Activated CD4-positive, alpha-beta T cell treated with anti-CD3 and anti-CD28 coated beads, Interleukin-2, amount 10 ng/mL, durations not matched to agents 7 days and 5 days (primary cell): ENCODE measurements at places on chromosomes 1 and 21.

DNA sequence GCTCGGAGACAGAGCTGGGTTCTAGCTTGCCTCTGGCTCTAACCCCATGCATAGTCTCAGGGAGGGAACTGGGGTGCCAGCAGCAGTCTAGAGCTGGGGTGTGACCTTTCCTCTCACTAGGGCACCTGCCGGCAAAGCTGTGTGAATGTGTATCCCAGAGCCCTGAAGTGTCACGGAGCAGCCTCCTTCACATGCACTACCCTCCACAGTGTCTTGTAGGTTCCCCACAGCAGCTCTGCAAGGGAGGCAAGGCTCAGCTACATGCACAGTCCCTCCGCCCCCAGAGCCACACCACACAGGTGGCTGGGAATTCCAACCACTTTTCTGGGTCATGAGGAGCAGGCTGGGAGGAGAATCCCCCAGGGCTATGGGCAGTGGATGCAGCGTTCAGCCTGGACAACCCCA lies 7.7 kb upstream of the HPCA start:
- no peak for DNase-seq

- DNase-seq = peak; percentile 64
Observed at GRCh38 chr1:21508580-21509350, 458 bp upstream of the ALPL start.

DNA sequence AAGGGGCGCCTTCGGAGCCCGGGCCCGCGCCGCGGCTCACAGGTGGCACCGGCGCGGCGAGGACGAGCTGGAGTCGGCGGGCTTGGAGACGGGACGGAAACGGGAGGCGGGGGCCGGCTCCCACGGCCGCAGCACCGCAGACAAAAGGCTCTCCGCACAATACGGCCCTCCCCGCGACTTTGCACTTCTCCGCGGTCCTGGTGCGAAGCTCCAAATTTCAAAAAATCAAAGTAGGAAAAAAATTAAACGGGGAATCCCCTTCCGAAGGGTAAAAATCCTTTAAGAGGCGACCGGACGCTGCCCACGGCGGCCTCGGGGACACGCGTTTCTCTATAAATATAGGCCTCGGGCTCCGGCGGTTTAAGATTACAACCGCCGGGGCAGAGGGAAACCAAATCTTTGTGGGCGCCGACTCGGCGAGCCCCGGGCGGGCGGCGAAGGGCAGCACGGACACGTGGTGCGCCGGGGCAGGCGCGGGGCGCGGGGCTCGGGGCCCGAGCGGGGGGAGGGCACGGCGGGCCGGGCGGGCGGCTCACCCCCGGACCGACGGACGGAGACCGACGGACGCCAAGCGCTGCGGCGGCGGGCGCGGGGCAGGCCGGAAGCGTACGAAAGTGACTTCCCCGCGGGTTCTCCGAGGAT lies 453 bp downstream of the PABPC4 start:
- DNase-seq = peak; percentile 34

DNA sequence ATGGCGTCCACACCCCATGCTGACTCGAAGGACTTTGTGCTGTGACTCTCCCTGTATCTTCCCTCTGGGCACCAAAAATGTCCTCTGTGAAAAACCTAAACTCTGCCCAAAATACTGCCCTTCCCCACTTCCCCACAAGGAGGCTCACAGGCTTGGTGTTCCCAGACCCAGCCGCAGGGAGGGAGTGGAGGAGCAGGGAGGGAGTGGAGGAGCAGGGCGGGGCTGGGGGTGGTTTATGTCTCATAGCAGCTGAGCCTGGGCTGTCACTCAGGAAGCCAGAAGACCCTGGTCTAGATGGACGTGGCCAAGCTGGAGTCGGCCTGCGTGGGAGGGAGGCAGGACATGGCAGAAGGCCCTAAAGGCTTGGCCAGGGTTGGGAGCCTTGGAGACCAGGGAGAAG lies 461.7 kb downstream of the PTPRU start:
- DNase-seq = no peak

DNA sequence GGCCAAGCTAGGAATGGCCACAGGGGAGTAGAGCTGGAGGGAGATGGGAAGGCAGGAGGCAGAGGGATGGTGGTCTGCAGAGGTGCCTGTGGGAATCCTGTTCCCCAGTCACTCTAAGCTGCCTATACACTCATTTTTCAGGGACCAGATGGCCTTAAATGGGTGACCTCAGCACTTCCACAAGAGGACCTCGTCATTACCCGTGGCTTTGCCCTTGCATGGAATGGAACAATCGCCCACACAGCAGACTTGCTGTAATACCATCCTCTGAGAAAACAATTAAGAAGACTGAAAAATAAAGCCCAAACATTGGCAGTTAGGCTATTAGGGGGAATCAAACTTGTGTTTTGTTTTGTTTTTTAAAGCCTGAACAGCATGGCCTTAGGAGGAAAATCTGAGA lies 12.9 kb upstream of the TNN start:
- no peak for DNase-seq

GRCh38 chr1:223652436-223652941 lies 13.0 kb downstream of the CAPN8 start:
- DNase-seq = no peak

GRCh38 chr1:34839526-34840305 lies 19.8 kb downstream of the SMIM12 start:
- DNase-seq = no peak

DNA sequence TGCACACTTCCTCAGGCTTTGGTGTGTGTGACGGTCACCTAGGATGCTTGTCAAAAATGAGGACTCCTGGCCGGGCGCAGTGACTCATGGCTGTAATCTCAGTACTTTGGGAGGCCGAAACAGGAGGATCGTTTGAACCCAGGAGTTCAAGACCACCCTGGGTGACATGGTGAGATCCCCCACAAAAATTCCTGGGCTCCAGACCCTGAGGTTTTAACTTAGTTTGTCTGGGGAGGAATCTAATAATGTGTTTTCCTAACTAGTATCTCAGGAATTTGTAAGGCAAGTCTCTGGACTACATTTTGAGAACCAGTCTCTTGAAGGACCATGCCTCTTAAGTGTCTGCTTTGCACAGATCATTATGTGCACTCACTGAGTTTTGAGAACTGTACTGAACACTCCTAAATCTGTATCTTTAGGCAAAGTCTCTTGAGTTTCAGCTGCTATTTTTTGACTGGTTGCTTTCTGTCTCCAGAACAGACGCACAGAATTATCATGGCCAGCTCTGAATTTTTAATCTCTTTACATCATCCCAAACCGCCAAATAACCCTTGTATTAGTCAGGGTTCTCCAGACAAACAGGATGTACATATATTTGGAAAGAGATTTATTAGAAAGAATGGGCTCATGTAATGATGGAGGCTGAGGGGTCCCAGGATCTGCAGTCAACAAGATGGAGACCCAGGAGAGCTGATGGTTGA lies 45.5 kb upstream of the VANGL1 start:
- DNase-seq = no peak

DNA sequence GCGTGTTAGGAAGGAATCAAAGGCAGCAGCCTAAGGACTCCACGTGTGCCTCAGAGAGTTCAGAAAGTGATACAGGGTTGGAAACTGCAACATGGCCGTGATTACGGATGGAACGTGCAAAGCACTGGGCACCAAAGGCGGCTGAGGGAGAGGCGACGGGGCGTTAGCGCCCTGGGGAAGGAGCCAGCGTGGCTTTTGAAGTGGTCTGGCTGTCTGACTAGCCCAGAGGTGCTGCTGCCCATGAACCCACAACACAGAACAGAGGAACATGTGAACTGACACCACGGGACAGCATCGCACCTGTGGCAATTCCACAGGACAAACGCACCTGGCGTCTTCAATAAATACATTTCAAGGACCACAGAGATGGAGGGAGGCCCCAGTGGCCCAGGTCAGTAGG lies 18.0 kb upstream of the TMEM52 start:
- no peak for DNase-seq

- DNase-seq = no peak
Observed at GRCh38 chr21:31087639-31088473, 49.6 kb upstream of the KRTAP19-8 start.

DNA sequence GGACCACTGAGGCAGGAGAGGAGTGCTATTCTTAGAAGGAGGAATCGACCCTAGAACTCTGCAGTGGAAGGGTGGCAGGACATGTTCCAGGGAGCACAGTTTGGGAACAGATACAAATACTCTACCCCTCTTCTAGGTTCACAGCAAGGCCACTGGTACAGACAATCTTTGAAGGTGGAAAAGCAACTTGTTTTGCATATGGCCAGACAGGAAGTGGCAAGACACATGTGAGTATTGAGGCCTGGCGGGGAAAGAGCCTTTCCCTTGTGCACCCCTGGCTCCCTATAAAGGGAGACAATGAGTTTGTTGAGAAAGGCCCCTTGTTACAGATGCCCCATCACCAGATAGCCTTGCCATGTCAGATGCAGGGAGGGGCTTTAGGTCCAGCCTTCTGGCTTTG lies 17.8 kb downstream of the KIF2C start:
- no peak for DNase-seq

DNA sequence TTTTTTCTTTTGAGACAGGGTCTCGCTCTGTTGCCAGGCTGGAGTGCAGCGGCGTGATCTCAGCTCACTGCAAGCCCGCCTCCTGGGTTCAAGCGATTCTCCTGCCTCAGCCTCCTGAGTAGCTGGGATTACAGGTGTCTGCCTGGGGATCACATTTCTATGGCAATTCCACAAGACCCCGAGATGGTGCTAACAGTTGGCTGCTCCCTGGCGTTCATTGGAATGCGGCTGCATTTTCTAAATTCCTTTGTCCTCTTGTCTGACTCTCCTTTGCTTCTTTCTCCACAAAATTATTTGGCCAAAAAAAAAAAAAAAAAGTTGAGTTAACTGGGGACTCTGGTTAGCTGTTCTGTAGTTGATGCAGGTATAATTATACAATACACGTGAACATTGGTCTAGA lies 176.4 kb downstream of the ETS2 start:
- no peak for DNase-seq

- DNase-seq = peak; percentile 27
Observed at GRCh38 chr1:32066489-32066873, 6.3 kb upstream of the TMEM39B start.

- no peak for DNase-seq
Observed at GRCh38 chr1:230047114-230047865, 19.7 kb upstream of the GALNT2 start.

DNA sequence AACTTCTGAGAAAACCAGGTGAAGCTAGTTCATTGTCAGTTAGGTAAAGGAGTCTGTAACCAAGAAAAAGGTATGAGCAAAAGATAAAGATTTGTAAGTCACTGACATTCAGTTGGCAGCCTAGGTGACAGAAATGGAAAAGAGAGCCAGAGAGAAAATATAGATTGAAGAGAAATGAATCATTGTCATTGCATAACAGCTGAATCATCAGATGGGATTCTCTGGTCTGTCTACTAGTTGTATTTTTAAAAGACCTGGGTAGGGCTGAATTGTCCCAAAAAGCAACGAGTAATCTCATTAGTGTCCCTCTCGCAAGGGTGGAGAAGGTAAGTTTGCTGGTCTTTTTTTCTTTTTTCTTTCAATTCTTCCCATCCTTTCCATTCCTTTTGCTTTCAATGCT lies 36.6 kb downstream of the PTGS2 start:
- DNase-seq = no peak

- no peak for DNase-seq
Observed at GRCh38 chr1:39413902-39414528, 77.4 kb upstream of the BMP8A start.

DNA sequence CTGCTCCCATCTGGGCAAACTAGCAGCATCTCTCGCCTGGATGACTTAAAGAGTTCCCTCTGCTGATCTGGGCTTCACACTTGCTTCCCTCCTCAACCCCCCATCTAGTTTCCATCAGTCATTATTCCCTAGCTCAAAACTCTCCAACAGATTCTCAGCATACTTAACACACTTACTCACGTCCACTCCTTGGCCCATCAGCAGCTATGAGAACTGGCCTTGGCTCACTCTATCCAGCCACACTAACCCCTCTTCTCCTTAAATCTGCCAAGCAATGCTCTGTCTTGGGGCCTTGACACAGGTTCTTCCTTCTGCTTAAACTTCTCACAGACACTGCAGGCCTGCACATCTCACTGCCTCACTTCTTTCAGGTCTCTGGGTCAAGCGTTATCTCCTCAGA lies 41.6 kb downstream of the GNG12 start:
- DNase-seq = no peak

- DNase-seq = no peak
Observed at GRCh38 chr1:208858738-208859137, 614.6 kb upstream of the PLXNA2 start.

DNA sequence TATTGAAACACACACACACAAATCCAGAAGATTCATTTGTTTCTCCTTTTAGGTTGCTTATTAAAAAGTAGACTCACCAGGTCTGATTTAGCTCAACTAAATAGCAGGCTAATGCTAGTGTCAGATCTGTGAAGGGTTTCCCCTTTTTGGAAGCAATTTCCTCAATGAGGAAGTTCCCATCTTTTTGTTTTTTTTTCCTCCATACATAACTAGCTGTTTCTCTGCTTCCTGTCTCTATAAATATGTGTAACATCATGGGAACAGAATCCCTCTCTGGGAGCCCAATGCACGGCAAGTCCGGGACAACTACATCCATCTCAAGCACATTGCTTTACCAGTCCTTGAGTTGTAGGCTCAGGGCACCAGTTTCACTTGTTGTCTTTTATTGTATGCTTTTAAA lies 1421.1 kb downstream of the PLA2G4A start:
- DNase-seq = no peak

DNA sequence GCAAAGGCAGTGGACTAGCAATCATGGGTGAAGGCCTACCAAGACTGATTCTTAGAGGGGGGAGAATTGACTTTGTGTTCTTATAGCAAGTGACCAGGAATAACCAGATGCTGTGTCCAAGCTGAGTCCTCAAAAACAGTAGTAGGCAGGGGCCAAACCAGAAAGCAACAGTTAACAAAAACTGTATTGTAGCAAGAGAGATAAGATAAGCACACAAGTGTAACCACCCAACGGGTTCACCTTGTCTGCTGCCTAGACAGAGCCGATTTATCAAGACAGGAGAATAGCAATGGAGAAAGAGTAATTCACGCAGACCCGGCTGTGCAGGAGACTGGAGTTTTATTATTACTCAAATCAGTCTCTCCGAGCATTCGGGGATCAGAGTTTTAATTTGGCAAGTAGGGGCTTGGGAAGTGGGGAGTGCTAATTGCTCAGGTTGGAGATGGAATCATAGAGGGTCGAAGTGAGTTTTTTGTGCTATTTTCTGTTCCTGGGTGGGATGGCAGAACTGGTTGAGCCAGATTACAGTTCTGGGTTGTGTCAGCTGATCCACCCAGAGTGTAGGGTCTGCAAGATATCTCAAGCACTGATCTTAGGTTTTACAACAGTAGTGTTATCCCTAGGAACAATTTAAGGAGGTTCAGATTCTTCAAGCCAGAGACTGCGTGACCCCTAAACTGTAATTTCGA lies 8.3 kb upstream of the CSRP1 start:
- DNase-seq = no peak

- no peak for DNase-seq
Observed at GRCh38 chr1:60502506-60502905, 428.9 kb upstream of the C1orf87 start.

DNA sequence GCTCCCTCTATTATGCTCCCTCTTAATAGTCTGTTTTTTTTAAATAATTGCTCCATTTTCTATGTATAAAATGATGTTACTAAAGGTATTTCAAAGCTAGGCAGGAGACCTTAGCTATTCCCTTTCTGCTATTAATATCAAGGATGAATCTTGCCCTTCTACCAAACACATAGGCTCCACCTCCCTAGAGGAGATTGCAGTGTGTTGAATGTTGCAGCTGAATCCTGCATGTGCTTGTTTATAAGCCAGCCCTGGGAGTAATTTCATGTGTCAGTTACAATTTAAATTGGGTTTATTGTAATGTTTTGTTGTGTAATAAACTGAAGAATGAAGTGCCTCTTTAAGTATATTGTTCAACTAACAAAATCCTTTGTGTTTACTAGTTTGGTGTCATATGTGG lies 66.0 kb downstream of the TMEM200B start:
- no peak for DNase-seq
